Stimulated activated effector memory CD8-positive, alpha-beta T cell treated with anti-CD3 and anti-CD28 coated beads, Interleukin-12 subunit alpha, Interleukin-12 subunit beta, amount 100 ng/mL, for 72 hours (primary cell): ENCODE measurements at places on chromosomes 6 and 20.

- DNase-seq = no peak
Measured at GRCh38 chr6:156902782-156903181, 125.6 kb downstream of the ARID1B start.

DNA sequence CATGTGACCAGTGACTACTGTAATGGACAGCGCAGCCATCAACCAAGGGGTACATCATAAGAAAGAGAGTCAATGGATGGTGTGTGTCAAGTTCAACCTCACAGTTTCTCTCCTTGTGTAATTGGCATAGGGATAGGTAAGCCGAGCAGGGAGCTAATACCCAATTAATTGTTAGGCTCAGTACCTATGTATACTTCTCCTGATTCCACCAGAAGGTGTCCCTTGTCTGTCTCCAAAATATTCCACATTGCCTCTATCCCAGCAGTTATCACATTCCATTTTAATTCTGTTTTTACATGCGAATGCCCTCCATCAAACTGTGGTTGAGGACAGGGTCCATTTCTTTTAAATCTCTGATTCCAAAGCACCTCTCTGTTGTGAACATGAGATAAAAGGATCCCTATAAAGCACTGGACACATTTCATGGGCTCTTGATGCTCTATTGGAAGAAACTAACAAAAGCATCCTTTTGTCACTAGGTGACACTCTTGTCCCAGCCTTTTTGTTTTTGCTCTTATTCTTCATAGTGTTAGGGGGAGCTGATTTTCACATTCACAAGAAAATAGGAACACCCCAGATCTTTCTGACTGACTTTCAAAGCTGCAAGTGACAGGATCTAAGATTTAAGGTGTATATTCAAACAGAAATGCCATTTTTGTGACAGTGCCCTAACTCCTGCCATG is 38.9 kb downstream of the FBXO9 start:
- peak; percentile 3 for DNase-seq

- DNase-seq = no peak
Measured at GRCh38 chr20:47577314-47577713, 75.6 kb downstream of the NCOA3 start.

DNA sequence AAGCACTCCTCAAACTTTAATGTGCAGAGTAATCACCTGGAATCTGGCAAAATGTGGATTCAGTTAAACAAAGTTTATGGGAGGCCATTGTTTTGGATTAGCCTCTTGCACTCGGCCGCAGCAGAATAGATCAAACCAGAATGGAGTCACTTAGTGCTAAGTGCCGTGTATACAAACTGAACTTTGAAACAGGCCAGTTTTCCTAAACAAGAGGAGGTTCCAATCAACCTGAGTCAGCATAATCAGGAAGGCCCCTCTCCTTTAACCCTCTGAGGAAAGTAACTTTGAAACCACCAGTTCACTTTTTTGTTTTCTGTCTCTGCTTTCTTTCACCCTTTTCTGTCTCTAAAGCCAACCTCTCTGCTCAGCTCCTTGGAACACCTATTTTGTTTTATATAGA is 92.2 kb downstream of the UST start:
- DNase-seq = no peak

DNA sequence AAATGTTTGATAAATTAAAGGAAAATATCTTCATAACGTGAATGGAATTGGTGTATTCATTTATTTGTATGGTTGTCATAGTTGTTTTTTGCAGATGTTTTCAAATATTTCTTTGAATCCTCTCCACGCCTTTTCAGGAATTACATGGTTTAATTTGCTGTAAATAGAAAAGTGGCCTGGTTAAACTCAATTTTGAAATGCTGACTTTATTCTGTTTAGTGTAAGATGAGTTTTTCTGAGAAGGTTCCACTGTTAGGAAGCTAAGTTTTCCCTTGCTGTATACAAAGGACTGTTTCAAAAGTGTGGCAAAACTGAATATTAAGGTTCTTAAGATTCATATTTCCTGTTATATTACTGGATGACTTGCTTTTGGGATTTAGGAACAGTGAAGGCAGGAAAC is 503 bp upstream of the ZC2HC1B start:
- DNase-seq = no peak

GRCh38 chr6:80348263-80348662 is 241.8 kb downstream of the BCKDHB start:
- no peak for DNase-seq

GRCh38 chr6:144588697-144589325 is 303.7 kb downstream of the UTRN start:
- no peak for DNase-seq

- no peak for DNase-seq
Measured at GRCh38 chr6:23091795-23092194, 522.4 kb downstream of the HDGFL1 start.

GRCh38 chr6:54491431-54491830 is 183.2 kb downstream of the TINAG start:
- DNase-seq = no peak

GRCh38 chr6:125304970-125305660 is 3.3 kb upstream of the HDDC2 start:
- no peak for DNase-seq

DNA sequence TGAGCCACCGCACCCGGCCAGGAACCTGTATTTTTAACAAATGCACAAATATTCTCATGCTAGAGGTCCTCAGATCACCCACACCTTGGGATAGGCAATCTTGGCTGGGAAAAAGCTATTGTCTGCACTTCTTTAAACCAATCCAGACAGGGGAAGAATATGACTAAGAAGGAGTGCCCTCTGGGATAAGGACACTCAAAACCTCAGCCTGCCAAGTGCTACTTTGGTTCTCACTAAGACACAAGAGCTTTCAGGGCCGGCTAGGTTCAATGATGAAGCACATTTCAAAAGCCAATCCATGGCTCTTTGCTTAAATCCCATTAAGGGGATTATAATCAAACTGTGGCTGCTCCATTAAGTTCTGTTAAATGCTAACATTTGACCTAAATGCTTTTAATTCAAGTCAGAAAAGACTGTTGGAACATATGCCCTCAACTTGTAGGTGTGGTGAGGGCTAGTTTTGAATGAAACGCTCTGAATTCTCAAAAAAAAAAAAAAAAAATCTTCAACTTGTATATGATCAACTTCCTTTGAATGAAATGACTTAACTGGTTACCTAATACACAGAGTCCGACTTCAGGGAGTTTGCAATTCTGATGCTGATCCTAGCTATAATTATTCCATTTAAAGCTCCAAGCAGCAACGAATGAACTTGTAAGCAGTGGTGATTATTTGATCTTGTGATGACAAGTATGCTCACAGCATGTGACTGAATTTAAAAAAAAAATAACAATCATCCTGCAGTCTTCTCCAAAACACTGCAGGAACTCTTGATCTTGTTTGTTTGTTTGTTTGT is 56.6 kb downstream of the SLC23A2 start:
- no peak for DNase-seq

- DNase-seq = no peak
Measured at GRCh38 chr6:166936079-166936787, 20.1 kb downstream of the RNASET2 start.

DNA sequence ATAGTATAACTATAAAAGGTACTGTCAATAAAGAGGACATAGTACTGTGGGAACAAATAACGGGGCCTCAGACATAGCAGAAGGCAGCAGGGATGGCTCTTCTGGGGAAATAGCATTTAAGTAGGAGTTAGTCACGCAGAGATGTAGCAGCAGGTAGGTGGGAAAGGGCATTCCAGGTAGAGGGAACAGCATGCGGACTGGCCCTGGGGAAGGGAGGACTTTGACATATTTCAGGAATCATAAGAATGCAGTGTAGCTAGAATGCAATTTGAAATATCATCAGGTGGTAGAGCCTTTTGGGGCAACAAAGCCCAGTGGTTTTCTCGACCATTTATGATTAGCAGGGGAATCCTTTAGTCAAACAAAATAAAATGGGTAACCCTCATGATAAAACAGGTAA is 191.1 kb downstream of the SLC24A3 start:
- DNase-seq = no peak

- DNase-seq = no peak
Measured at GRCh38 chr6:131035582-131035981, 27.5 kb downstream of the EPB41L2 start.

DNA sequence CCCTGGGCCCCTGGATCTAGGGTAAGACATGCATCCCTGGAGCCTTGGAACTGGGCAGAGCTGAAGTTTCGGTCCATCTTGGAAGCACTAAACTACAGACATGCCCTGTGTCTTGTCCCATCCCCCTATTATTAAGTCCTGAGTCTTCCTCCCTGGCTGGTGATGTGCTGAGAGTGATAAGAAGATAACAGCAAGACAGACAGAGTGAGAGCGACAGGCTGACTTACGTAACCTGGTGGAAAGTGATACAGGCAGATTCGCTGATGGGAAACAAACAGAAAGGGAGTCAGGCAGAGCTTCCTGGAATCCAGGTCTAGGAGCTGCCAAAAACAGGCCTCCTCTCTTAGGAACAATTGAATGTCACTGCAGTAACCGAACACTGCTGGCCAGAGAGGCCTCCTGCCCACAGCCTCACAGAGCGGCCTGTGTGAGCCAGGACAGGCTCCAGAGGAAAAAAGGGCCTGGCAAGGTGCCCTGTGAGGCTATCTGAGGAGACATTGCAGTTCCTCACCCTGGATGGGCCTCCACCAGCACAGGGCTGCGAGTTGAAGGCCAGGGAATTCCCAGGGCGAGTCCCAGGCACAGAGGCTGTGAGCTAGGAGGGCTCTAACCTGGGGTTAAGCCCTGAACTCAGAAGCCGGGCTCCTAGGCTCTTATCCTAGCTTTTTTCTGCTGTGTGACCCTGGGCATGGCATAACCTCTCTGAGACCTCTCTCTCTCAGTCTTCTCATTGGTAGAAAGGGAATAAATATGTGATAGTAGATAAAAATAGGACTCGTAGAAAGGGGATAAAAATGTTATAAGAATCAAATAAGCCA is 34.2 kb upstream of the B4GALT5 start:
- no peak for DNase-seq

DNA sequence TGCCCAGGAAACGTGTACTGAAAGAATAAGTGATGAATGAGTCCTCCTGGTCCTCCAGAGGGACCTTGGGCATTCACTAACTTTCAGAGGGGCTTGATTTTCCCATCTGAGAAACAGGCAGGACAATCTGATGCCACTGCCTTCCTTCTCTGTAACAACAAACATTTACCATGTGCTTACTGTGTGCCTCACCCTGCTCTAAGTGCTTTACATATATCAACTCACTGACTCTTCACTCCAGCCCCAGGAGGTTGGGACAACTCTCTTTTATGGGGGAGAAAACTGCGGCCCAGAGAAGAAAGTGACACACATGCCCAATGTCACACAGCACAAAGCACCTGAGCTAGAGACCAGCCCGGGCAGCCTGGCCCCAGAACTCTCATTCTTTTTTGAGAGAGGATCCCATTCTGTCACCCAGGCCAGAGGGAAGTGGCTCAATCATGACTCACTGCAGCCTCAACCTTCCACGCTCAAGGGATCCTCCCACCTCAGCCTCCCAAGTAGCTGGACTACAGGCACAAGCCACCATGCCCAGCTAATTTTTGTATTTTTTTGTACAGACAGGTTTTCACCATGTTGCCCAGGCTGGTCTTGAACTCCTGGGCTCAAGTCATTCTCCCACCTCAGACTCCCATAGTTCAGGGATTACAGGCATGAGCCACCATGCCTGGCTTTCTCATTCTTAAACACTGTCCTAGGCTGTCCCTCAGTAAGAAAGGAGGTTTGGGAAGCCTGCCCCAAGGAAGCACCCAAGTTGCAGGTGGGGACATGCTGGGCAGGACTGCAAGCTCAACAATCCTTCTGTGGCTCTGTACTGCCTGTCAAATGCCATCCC is 38.0 kb downstream of the NOL4L start:
- no peak for DNase-seq

DNA sequence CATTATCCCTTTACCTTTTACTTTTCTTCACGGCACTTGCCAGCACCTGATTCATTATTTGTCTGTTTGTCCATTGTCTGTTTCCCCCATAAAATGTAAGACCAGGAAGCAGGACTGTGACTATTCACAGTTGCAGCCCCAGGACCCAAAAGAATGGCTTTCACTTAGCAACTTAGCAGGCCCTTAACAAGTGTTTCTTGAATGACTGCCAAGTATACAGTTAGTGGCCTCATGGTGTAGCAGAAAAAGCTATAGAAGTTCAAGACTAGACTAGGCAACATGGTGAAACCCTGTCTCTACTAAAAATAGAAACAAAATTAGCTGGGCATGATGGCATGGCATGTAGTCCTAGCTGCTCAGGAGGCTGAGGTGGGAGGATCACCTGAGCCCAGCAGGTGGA is 4.3 kb downstream of the SLC26A8 start:
- DNase-seq = no peak

DNA sequence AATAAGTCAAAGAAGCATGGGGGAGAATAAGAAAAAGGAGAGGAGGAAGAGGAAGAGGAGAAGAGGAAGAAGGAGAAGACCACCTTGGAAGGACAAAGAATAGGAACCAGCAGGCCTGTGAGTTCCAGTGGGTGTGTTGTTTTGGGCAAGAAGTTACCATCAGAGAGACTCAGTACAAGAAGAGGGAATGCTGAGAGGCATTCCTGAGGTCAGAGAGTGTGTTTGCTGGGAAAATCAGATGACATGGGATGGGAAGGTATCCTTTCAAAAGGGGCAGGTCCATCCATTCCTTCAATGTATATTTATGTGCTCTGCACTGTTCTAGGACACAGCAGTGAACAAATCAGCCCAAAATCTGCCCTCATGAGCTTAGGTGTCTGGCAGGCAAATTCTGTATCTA is 40.5 kb upstream of the PRIM2 start:
- DNase-seq = no peak

- no peak for DNase-seq
Measured at GRCh38 chr6:164570801-164571200, 738.6 kb downstream of the C6orf118 start.

GRCh38 chr6:55433446-55434130 is 106.3 kb downstream of the GFRAL start:
- no peak for DNase-seq

- no peak for DNase-seq
Measured at GRCh38 chr6:56266011-56266410, 18.6 kb upstream of the COL21A1 start.

GRCh38 chr20:39066471-39067242 is 104.5 kb downstream of the DHX35 start:
- no peak for DNase-seq

- no peak for DNase-seq
Measured at GRCh38 chr6:30530014-30530413, 26.3 kb downstream of the GNL1 start.

DNA sequence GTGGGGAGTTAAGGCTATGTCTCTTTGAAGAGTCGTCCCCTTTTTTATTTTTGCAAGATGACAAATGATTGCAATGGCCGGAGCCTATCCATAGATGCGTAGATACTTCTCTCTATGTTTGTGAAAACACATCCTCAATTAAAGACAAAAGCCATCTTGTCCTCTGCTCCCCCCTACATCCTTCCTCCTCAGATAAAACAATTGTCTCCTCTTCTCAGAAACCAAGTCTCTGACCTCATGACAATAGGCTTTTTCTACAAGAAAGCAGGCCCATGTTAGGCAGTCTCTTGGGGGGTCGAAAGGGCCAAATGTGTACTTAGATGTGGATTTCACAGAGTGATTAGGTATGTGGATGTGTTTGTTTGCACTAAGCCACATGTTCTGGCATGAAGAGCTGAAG is 51.1 kb upstream of the SSTR4 start:
- no peak for DNase-seq
